ENCODE measurements at places on chromosomes 11 and 22.

GRCh38 chr11:35040221-35040942 lies 98.6 kb upstream of the CD44 start:
- DNase-seq = no peak

DNA sequence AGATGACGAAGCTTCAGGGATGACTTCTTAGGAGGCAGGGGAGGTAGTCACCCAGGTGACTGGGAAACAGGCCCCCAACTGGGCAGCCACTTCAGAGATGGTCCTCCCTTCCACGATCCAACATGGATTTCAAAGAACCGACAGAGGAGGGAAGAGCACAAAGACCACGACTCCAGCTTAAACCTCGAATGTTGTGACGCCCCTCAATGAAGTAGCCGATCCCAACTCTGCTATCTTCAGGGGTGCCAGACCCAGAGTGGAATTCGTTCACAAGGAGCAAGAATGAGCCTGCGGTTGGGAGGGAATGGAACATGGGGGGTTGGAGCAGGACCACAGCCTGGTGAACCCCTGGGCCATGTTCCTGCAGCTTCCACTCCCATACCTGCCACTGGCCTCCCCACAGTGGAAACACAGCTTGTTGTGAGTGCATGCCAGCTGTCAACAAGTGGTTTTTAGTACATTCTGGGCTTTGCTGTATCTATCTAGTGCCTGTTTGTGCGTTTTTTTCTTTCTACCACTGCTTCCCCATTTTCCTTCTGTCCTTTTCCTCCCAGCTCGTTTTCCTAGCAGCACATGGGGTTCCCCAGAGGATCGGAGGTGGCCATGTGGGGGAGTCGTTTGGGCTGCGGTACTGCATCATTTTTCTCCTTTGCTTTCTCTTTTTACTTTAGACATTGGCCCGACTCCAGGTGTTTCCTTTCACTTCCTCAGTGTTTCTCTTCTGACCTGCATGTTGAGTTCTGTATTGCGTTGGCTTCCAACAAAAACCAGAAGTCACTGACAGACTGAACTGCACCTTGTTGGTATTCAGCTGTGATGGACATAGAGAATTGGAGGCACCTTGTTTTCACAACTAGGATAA lies 65.8 kb downstream of the MORC2 start:
- no peak for DNase-seq

DNA sequence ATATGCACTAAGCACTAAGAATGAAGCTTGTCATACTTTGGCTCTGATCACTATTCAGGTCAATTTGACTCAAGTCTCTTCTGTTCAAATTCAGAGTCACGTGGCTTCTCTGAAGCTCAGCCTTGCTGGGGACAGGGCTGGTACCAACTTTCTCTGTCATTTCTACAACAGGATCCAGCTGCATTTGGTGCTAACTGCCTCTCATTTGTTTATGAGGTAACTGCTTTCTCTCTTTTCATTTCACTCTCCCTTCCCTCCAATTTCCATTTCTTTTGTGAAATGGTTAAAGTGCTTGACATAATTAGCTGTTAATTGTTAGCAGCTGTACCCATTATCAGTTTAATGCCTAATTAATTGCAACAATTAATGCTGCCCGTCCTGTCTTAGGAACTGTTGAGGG lies 259.7 kb upstream of the PLET1 start:
- DNase-seq = no peak

DNA sequence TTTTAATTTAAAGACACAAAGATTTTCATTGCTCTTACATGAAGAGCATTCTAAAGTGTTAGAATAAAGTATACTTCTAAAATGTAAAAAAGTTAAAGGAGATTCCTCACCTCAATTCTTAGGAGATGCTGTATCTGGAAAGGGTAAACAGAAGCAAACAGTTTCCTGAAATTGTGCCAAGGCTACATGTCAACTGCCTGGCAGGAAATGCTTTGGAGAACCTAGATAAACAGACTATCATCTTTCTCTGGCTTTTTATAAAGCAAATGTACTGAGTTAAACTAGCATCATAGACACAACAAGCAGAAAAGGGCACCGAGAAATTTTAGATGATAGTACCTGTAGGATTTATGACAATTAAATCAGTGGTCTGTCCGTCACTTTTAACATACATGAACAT lies 24.7 kb upstream of the AKIP1 start:
- DNase-seq = no peak

DNA sequence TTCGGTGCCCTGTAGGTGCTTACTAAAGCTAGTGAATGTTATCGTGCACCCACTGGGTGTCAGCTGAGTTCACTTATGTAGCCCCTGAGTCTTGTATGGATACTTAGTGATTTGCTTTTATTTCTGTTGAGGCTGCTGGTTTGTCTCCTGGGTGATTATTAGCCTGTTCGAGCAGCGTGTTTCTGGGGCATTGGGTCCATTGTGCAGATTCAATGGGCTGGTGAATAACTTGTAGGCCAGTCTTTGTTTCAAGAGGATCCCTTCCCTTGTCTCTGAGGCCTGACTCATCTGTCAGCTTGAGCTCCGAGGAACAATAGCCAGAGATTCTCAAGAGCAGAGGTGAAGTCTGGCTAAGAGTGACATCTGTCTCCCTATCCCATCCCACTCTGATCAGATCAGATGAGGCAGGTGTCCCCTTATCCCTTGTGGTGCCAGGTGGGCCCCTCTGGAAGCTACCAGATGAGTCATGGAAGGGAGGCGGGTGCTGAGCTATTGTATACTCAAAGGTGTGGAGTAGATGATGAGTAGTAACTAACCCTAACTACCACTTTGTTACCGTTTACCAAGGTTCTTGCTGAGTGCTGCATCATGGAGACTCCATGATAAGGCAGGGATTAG lies 3.7 kb downstream of the MIAT start:
- DNase-seq = no peak

- no peak for DNase-seq
Measured at GRCh38 chr11:14529951-14530350, 9.8 kb upstream of the PSMA1 start.

Measured in NCI-H1436 treated with DMSO at 0.1 percent for 48 hours (cell line).